Heart left ventricle (tissue), 16 donors: ENCODE measurements at places on chromosomes 2 and 18.

GRCh38 chr2:233831861-233832260 is 22.5 kb downstream of the HJURP start:
- no peak for DNase-seq

- no peak for DNase-seq
These were observed 185.7 kb upstream of the CRIM1 start for GRCh38 chr2:36169843-36170242.

- no peak for DNase-seq
These were observed 6.8 kb downstream of the RAX start for GRCh38 chr18:59266459-59266858.

GRCh38 chr2:63058921-63059792 is 8.5 kb downstream of the OTX1 start:
- peak; percentile 18 for DNase-seq

GRCh38 chr2:236557306-236558030 is 12.2 kb upstream of the ACKR3 start:
- DNase-seq: no peak

GRCh38 chr18:51229328-51229727 is 31.8 kb upstream of the MEX3C start:
- DNase-seq: no peak

DNA sequence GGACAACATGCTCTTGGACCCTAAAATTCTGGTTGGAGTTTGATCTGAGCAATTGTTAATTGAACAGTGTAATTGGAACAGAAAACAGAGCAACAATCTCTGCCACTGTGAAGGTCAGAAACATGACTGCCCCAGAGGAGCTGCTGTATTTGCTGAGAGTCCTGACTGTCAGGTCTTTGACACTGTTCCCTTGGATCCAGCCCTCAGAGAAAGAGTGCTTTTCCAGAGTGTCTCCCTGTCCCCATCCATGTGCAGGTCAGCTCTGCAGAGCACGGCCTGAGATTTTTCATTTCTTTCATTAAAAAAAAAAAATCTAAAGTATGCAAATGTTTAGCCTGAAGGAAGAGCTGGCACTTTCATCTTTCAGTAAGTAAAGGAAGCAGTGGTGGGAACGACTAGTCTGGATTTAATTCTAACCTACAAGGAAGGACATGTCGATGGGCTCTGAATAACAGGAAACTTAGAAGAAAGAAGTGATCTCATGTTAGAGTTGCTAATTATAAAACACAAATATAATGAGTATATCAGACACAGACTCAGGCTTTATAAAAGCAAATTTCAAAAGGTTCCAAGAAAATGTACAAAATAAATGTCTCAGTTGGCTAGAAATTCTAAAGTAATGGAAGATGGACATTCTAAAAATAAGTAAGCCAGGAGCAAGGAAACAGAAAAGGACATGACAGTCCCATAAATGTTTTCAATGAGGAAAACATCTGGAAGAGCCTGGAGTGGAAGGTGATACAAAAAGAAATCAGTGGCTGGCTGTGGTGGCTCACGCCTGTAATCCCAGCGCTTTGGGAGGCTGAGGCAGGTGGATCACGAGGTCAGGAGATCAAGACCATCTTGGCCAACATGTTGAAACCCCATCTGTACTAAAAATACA is 876.5 kb downstream of the EPHA4 start:
- no peak for DNase-seq
